Calu3 (cell line): ENCODE measurements at places on chromosomes 16 and 17. TPM values are rescaled to one million over a fixed set of nuclear protein-coding genes. Genes with fewer than 3 reads are reported as not detected.

The MAP2K4 gene
- 16.1 TPM in 2 replicates for total RNA-seq

The CDH3 gene
- 31.4 and 41.7 TPM in 2 replicates for total RNA-seq

DNA sequence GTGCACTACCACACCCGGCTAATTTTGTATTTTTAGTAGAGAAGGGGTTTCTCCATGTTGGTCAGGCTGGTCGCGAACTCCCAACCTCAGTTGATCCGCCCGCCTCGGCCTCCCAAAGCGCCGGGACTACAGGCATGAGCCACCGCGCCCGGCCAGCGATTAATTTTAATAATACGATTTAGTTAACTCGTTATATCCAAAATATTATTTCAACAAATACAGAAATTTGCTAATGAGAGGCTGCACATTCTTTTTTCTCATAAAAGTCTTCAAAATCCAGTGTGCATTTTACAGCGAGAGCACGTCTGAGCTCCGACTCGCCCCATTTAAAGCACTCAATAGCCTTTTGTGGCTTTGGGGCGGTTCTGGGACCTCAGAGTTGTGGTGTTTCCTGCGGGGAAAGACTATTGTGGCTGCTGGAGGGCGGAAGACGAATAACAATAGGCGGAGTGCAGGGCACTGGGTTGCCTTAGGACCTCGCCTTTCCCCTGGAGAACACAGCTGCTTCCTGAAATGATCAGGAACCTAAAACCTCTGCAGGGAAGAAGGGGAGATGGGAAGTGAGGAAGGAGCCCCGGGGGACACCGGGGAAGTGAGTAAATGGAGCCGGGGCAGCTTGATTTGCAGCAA lies 2.9 kb upstream of the ZSCAN10 start:
- DNase-seq = no peak

DNA sequence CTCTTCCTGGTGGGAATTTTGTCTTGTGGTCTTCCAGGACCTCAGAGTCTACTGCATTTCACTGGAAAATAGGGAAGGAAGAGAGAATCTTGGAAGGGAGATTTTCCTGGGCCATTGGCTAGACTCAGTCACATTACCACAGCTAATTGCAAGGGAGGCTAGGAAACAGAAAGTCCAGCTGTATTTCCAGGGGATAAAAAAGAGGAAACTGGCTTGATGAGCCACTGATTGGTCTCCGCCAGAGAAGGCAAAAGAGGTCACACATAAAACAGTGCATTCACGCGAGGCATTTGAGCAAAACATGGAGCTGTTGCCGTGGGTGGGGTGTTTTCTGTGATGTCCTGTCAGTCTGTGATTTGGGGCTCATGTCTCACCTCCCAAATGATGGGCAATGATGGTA lies 345.3 kb downstream of the FOXL1 start:
- DNase-seq = no peak

DNA sequence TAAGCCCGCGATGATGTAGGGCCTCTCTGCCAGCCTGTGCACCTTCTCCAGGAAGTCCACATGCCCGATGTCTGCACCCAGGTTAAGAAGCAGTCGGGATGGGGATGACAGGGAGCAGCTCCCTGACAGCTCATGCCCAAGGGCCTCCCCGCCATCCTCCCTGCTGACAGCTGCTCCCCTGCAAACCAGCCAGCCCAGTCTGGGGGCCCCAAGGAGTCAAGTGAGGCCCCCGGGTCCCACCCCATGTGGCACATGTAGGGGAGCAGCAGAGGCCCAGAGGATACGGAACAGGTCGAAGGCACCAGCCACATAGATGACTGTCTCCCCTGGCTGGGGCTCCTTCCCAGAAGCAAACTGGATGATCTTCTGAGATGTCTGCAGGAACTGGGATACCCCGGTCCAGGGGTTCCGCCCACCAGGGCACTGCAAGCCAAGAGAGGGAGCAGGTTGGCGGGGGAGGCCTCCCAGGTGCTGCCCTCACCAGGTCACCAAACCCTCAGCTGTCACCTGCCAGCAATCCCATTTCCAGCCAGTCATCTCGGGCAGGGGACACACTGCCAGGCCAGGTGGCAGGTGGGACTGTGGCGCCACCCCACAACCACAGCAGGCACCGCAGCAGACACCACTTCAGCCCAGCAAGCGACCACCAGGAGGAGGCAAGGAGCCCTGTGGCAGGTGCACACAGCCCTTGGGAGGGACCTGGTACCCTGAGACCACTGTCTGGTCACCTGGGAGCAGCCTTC lies 4.6 kb downstream of the PCYT2 start:
- DNase-seq = no peak

GRCh38 chr16:28011223-28011622 lies 52.3 kb downstream of the GSG1L start:
- no peak for DNase-seq
